Natural killer cell treated with Interleukin-12 subunit alpha and Interleukin-12 subunit beta and Interleukin-15 and Interleukin-18, amount 100 ng/mL, for 72 hours (primary cell): ENCODE measurements at places on chromosomes 16 and 17.

DNA sequence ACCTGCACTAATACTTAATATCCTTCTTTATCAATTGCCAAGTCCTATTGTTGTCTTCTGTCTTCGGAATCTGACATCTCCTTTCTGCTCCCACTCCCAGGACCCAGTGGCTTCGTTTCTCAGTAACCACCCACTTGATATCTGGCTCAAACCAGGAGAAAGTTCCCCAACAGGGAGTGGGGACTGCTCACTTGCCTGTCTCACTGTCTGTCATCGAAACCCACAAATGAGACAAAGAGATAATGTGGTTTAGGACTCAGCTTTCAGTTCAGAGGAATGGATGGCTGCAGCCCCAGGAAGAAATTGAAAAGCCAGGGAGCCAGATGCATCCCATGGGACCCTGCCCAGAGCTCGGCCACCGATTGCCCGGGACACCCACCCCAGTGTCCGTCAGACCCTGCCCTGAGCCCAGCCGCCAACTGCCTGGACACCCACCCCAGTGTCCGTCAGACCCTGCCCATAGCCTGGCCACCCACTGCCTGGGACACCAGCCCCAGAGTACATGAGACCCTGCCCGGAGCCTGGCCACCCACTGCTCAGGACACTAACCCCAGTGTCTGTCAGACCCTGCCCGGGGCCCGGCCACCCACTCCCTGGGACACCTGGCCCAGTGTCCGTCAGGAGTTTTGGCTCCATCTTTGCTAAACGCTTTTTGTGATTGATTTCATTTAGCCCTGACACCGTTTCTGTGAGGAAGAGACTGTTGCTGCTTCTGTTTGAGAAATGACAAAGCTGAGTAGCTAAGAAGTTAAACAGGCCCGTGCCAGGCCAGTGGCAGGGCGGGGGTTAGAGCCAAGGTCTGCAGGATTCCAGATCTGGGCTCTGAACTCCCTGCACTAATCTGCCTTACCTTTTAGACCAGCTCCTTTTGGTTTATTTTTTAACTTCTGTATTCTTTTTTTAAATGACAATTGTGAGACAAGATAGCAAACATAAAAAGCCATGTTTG, 251.4 kb downstream of the PHKB start:
- H3K27ac ChIP-seq: no peak overlapping the region
- DNase-seq: no peak
- no peaks in the 10 kb centered on the region for H3K4me1 ChIP-seq
- no peak overlapping the region for H3K4me3 ChIP-seq
- H3K36me3 ChIP-seq: no peaks in the 10 kb centered on the region
- no peaks in the 10 kb centered on the region for H3K27me3 ChIP-seq

DNA sequence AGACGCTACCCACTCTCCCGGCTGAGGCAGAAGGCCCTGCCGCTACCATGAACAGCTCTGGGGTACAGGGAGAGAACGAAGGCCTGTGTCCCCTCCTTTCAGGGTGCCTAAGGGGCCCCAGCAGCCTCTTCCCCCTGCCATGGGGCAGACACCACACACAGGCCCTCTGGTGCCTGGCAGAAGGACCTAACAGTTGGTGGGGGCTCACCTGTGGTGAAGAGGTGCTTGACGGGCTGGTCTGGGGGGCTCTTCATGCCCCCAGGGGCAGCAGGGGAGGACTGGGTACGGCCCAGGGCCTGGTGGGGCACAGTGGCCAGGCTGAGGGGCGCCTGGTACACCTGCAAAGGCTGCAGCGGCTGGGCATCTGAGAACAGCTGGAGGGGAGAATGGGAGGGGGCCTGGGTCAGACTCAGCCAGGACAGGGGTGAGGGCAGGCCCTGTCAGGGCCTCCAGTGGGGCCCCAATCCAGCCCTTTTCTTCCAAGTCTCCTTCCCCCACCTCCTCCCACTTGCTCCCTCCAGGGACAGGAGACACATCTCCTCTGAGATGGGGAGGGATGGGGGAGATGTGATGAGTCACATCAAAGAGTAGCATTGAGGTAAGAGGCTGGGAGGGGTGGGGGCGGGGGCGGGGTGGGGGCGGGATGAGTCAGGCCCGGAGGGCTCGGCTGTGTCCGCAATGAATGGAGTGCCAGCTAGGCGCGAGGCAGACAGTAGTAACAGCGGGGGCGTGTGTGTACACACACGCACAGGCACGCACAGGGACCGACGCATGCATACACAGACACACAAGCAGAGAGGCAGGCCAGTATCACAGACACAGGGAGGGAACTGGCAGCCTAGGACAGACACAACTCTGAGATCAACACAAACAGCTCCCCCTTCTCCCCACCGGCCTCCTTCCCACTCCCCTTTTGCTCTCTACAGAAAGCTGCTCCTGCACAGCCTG, 16.1 kb downstream of the G6PC3 start:
- DNase-seq: no peak
- no peak overlapping the region for H3K27ac ChIP-seq
- H3K4me3 ChIP-seq: no peak overlapping the region

GRCh38 chr17:62724398-62725146, 83.5 kb downstream of the MARCHF10 start:
- H3K4me3 ChIP-seq: peak overlapping the region; percentile 59
- DNase-seq: peak; percentile 87
- H3K27ac ChIP-seq: peak overlapping the region; percentile 33
- H3K4me1 ChIP-seq: peaks cover 35% of the 10 kb centered on the region
- H3K36me3 ChIP-seq: peaks cover 4% of the 10 kb centered on the region

DNA sequence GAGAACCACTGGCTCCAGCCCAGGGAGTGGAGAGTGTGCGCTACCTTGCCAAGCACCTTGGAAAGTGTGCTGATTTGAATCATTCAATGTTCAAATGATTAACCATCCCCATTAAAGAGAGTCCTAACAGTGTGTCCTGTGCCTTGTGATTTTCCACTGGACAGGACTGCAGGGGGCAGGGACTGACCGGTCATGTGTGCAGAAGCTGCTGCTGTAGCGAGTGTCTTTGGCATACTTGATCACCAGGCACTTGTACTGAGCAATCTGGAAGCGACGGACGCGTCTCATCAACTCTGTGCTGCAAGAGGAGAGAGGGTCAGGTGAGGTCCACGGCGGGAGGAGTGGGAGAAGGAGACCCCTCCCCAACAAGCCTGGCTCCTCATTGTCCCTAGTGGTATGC, 2.0 kb downstream of the TK1 start:
- peaks cover 21% of the 10 kb centered on the region for H3K4me1 ChIP-seq
- no peak overlapping the region for H3K27ac ChIP-seq
- peaks cover 7% of the 10 kb centered on the region for H3K36me3 ChIP-seq
- no peaks in the 10 kb centered on the region for H3K27me3 ChIP-seq
- H3K4me3 ChIP-seq: peak overlapping the region; percentile 71
- DNase-seq: no peak

GRCh38 chr17:28484296-28484695, 10.9 kb downstream of the SLC13A2 start:
- H3K27ac ChIP-seq: no peak overlapping the region
- no peak for DNase-seq
- H3K4me3 ChIP-seq: peak overlapping the region; percentile 23
- H3K36me3 ChIP-seq: no peaks in the 10 kb centered on the region

- no peak overlapping the region for H3K27ac ChIP-seq
- no peak for DNase-seq
- no peaks in the 10 kb centered on the region for H3K27me3 ChIP-seq
- H3K36me3 ChIP-seq: no peaks in the 10 kb centered on the region
- no peak overlapping the region for H3K4me3 ChIP-seq
Observed at GRCh38 chr17:35166526-35166925, 18.9 kb downstream of the UNC45B start.

- no peaks in the 10 kb centered on the region for H3K36me3 ChIP-seq
- no peak for DNase-seq
- no peaks in the 10 kb centered on the region for H3K27me3 ChIP-seq
- H3K4me1 ChIP-seq: no peaks in the 10 kb centered on the region
- H3K27ac ChIP-seq: no peak overlapping the region
Observed at GRCh38 chr17:53919356-53919755, 96.6 kb downstream of the KIF2B start.

DNA sequence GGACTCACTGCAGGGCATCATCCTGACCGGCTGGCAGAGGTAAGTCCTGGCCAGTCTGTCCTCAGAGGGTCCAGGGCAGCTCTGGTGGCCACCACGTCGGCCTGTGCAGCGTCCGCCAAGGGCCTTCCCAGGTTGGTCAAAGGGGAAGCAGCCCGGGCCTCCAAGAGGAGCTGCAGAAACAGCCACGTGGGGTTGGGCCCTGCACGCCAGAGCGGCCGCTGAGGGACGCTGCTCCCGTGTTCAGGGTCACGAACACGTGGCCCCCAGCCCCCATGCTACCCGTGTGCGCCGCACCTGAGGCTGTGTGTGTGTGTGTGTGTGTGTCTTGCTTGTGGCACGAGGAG, 13.3 kb downstream of the CYBC1 start:
- H3K36me3 ChIP-seq: no peaks in the 10 kb centered on the region
- H3K27ac ChIP-seq: no peak overlapping the region
- DNase-seq: no peak
- no peak overlapping the region for H3K4me3 ChIP-seq
- H3K27me3 ChIP-seq: no peaks in the 10 kb centered on the region
- H3K4me1 ChIP-seq: peaks cover 14% of the 10 kb centered on the region

DNA sequence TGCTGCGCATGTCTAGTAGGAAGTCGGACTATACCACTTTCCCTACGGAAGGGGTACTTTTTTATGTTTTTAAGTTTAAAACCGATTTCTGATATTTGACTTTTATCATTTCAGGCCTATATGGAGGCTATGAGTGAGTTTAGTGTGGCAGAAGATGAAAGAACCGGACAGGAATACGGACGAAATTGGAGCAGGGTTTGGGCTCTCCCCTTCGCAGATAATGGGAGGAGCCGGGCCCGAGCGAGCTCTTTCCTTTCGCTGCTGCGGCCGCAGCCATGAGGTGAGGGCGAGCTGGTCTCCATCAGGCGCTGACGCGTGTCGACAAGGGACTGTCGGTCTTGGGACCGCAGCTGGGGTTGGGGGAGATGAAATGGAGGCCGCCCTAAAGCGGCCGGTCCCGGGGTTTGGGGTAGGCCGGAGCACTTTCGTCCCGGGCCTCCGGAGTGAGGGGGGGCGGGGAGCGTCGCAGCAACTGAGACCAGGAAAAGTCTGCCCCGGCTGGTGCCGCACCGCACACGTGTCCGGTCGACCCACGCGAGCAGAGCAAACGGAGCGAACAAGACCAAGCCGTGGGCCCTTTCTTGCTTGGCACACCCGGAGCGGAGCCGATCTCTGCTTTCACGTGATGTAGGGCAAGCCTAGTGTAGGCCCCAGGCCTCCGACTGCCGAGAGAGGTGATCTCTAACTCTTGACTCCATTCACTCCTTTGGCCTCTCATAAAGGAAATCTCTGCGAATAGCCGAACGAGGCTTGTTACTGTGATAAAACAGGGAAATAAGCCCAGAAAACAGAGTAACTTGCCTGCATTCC, at the start of gene RPL19:
RPL19 (plus strand) TSS at position 214 of the 810 bp plus-strand sequence; CDS start at position 276, 62 bp downstream.
- DNase-seq: peak; percentile 86
- no peaks in the 10 kb centered on the region for H3K27me3 ChIP-seq
- H3K27ac ChIP-seq: peak within 1 kb of the TSS; percentile 100
- H3K4me1 ChIP-seq: peaks cover 30% of the 10 kb centered on the region

DNA sequence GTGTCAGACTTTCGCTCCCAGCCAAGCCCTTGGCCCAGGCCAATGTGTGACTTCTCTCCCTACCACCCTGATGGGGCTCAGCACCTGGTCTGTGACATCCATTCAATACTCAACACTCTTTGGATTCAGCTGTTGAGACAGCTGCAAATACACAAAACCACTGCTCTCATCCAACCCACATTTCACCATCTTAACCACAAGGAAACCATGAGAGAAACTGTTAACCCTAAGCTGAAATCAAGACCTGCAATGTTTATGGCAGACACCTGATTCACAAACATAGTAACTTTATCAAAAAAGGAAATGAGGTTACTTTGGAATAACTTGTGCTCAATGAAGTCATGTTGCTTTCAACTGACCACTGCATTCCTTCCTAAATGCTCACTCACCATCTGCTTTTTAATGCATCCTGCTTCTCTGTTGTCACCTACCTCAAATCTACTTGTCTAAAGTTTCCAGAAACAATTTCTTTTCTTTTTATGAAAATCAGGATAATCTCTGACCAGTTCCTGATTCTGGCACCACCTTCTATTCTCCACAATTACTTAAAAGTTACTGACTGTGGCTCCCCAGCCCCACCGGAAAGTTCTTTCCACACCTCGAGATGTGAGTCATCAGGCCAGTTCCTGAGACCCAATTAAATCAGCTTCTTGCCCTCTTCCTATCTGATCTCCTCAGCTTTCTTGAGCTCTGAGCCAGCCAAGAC, 88.2 kb downstream of the NOG start:
- no peak overlapping the region for H3K27ac ChIP-seq
- DNase-seq: no peak
- H3K4me3 ChIP-seq: no peak overlapping the region
- peaks cover 16% of the 10 kb centered on the region for H3K4me1 ChIP-seq

- no peaks in the 10 kb centered on the region for H3K27me3 ChIP-seq
- peak overlapping the region; percentile 24 for H3K27ac ChIP-seq
- no peak for DNase-seq
- H3K4me1 ChIP-seq: peaks cover 40% of the 10 kb centered on the region
- peaks cover 36% of the 10 kb centered on the region for H3K36me3 ChIP-seq
Observed at GRCh38 chr16:11734653-11735043, 8.0 kb downstream of the TXNDC11 start.

DNA sequence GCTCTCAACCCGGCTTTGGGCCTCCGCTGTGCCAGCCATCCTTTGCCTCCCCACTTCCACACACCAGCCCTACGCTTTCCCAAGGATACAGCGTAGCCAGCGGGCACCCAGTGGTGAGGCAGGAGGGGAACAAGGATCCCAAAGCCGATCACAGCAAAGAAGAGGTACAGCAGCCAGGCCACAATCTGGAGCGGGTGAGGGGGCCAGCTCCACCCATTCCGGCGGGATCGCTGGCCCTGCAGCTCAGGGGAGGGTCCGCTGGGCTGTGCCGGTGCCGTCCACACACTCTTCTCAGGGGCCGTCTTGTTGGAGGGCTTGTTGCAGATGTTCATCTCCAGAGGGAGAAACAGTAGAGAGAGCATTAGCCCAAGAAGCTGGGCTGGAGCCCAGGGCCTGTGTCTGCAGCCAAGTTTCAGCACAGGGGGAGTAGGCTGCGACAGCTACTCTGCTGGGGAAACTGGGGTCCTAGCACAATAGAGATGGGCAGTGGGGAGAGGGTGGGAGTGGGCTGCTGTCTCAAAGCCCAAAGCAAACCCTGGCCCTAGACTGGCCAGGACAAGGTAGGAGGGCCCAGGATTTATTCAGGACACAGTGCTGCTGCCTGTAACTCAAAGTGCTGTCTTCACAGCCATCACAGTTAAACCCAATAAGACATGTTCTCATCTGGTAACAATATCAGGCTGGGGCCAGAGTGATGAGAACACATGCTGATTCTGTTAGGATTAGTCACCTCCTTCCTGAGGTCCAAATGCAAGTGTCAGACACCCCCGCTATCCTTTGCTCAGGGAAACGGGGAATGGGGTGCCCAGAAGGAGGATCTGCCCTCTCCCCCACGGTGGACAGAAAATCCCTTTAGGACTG, 9.9 kb downstream of the ZDHHC1 start:
- DNase-seq: no peak
- no peak overlapping the region for H3K4me3 ChIP-seq
- no peak overlapping the region for H3K27ac ChIP-seq
